ENCODE measurements at places on chromosomes 1 and 21.

- no peak for DNase-seq
Observed at GRCh38 chr1:213418268-213419071, 367.4 kb downstream of the RPS6KC1 start.

GRCh38 chr1:67700220-67700619, 15.2 kb downstream of the GADD45A start:
- DNase-seq, result no peak

GRCh38 chr1:155051342-155051776, 243 bp downstream of the ADAM15 start:
- no peak for DNase-seq

GRCh38 chr1:234295068-234295467, 78.2 kb upstream of the COA6 start:
- no peak for DNase-seq

DNA sequence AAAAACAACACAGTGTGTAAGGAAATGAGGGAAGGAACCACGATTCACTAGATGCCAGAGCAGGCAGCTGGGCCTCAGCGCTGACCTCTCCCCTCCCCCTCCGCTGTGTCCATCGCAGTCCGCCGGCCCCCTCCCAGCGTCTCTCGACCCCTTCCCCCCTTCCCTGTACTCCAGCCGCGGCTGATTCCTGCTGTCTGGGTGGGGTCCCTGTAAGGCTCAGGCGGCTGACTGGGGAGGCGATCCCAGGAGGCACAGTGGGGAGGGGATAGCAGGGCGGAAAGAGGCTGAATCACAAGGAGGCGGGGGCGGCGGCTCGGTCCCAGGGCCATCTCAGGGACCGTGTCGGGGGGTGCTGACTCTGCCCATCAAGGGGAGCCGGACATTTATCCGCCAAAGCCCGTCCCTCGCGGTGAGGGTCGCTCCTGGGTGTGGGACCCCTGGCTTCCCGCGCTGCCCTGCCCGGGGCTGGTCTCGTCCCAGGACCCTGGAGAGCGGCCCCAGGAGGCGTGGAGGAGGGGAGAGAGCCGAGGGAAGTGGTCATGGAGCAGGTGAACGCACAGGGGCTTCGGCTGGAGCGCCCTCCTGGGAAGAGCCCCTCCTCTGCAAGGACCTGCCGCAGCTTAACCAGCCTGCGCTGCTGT, 241.9 kb downstream of the PTPRU start:
- no peak for DNase-seq

- no peak for DNase-seq
Observed at GRCh38 chr1:71831646-71832045, 450.7 kb downstream of the NEGR1 start.

GRCh38 chr1:100670083-100670482, 49.5 kb upstream of the VCAM1 start:
- no peak for DNase-seq
